Activated CD8-positive, alpha-beta T cell treated with anti-CD3 and anti-CD28 coated beads for 36 hours (primary cell): ENCODE measurements at places on chromosomes 7 and 10. TPM values are rescaled to one million over a fixed set of nuclear protein-coding genes. Genes with fewer than 3 reads are reported as not detected.

Gene FLNC
- 0.16 TPM for total RNA-seq

Gene HOGA1
- not detected for total RNA-seq

Gene EPHB4
- 4.8 TPM for total RNA-seq

Gene ASIC3
- 5.8 TPM for total RNA-seq

Gene JCAD
- not detected for total RNA-seq

Gene GRID1
- not detected for total RNA-seq

Gene NRG3
- total RNA-seq: not detected

Gene RNF32
- 0.43 TPM for total RNA-seq

Gene SLC13A1
- total RNA-seq: not detected

Gene CDHR3
- total RNA-seq: 0.74 TPM

Gene CALML5
- not detected for total RNA-seq

Gene SKIDA1
- total RNA-seq: 0.11 TPM

Gene FGL2
- total RNA-seq: 0.95 TPM

- no peaks in the 10 kb centered on the region for H3K36me3 ChIP-seq
- H3K4me1 ChIP-seq: no peaks in the 10 kb centered on the region
- peaks cover 2% of the 10 kb centered on the region for H3K27me3 ChIP-seq
- H3K27ac ChIP-seq: no peak overlapping the region
- no peak overlapping the region for H3K4me3 ChIP-seq
- no peak for DNase-seq
These were observed 12.4 kb downstream of the GFRA1 start for GRCh38 chr10:116260599-116260998.

GRCh38 chr7:47241112-47242065, 340.5 kb downstream of the TNS3 start:
- H3K4me3 ChIP-seq: no peak overlapping the region
- no peaks in the 10 kb centered on the region for H3K4me1 ChIP-seq
- no peak overlapping the region for H3K27ac ChIP-seq
- no peaks in the 10 kb centered on the region for H3K36me3 ChIP-seq
- peaks cover 4% of the 10 kb centered on the region for H3K27me3 ChIP-seq

DNA sequence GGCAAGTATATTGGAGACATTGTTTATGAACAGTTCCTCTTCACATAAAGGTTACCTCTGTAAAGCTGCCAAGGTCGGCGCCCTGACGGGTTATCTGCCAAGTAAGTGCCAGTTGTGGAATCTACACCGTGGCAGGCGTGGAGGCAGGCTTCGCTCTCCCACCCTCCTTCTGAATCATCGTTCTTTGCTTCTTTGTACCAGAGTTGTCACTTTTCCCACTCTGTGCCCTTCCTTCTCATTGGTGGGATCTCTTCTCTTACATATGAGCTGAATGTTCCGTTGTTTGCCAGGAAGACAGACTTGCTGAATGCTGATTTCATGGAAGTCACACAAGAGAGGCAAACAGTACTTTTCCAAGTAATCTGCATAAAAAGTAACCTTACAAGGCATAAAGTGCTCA, 40.6 kb upstream of the PTPRZ1 start:
- H3K36me3 ChIP-seq: no peaks in the 10 kb centered on the region
- no peak overlapping the region for H3K27ac ChIP-seq
- H3K4me3 ChIP-seq: no peak overlapping the region
- H3K4me1 ChIP-seq: no peaks in the 10 kb centered on the region
- H3K27me3 ChIP-seq: no peaks in the 10 kb centered on the region

DNA sequence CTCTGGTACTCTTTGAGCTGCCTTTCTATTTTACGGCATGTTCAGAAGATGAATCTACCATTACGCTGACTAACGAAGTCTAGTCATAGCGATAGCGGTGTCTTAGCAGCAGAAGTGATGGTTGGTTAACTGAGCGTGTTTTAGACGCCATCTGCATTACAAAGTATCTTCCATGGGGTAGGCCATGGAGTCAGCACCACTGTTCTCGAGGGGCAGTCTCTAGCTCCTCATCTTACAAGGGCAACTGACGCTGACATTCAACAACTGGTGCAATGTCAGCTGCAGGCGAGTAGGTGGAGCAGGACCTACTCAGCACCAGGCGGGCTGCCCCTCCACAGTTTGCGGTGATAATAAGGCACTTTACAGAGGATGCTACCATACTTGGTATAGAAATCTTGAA, 88.7 kb downstream of the ADARB2 start:
- DNase-seq: no peak
- no peak overlapping the region for H3K4me3 ChIP-seq
- H3K4me1 ChIP-seq: no peaks in the 10 kb centered on the region
- H3K27ac ChIP-seq: no peak overlapping the region
- no peaks in the 10 kb centered on the region for H3K36me3 ChIP-seq
- H3K27me3 ChIP-seq: peaks cover 6% of the 10 kb centered on the region

DNA sequence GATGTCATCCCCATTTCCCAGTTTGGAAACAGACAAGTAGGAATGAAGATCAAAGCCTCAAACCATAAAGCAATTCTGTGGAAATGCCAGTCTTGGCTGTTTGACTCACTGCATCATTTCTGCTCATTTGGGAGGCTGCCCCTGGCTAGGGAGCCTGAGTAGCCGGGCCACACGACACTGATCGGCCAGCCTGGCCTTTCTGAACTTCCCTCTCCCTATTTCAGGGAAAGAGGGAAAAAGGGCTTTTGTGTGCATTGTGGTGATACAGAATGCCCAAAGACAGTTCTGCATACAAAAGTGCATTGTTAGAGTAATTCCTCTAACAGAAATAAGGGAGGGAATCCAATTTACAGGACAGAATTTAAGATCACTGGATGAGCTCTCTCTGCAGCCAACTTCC, 41.7 kb upstream of the OPALIN start:
- H3K4me3 ChIP-seq: no peak overlapping the region
- H3K27me3 ChIP-seq: peaks cover 19% of the 10 kb centered on the region
- no peaks in the 10 kb centered on the region for H3K4me1 ChIP-seq
- no peak overlapping the region for H3K27ac ChIP-seq

- no peak for DNase-seq
- no peak overlapping the region for H3K4me3 ChIP-seq
- H3K27me3 ChIP-seq: peaks cover 2% of the 10 kb centered on the region
- no peaks in the 10 kb centered on the region for H3K4me1 ChIP-seq
These were observed 261.4 kb downstream of the COBL start for GRCh38 chr7:51055039-51055840.

DNA sequence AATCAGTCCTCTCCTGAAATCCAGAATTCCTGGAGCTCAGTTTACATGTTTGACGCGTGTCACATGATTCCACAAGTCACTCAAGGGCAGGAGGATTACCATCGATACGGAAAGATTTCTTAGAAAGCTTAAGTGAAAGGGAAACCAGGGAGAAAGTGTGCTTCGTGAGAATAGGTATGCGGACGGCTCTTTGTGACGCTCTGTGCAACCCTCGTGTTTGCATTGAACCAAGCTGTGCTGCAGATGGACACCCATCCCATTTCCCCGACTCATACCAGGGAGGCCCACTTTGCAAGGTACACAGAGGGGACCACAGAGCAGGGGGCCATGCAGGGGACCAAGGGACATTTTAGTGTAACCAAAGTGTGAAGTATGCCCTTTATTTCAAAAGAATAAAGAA, 43.2 kb downstream of the IKZF1 start:
- peak overlapping the region; percentile 95 for H3K27ac ChIP-seq
- no peaks in the 10 kb centered on the region for H3K27me3 ChIP-seq
- H3K36me3 ChIP-seq: peaks cover 86% of the 10 kb centered on the region
- H3K4me3 ChIP-seq: peak overlapping the region; percentile 55

DNA sequence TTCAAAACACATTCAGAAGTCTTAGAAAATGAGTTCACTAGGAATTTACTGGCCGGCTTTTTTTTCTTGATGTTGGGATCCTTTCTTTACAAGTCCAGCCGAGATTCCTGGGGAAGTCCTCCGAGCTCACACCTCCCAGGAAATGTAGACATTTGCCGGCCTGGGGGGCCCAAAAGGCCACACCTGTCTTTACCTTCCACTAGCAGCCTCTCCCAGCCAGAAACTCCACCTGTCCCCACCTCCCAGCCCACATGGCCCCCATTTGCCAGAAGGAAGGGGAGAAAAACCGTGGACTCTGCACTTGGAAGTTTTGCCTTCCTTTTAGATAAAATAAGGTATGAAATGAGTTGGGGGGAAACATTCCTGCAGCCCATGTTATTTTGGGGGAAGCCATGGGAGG, 27.6 kb upstream of the EMX2 start:
- no peak overlapping the region for H3K4me3 ChIP-seq
- no peaks in the 10 kb centered on the region for H3K36me3 ChIP-seq
- H3K4me1 ChIP-seq: no peaks in the 10 kb centered on the region
- peaks cover 19% of the 10 kb centered on the region for H3K27me3 ChIP-seq
- no peak for DNase-seq

- H3K36me3 ChIP-seq: no peaks in the 10 kb centered on the region
- no peak overlapping the region for H3K4me3 ChIP-seq
- H3K27ac ChIP-seq: no peak overlapping the region
- no peak for DNase-seq
- H3K27me3 ChIP-seq: no peaks in the 10 kb centered on the region
These were observed 213.7 kb downstream of the TWIST1 start for GRCh38 chr7:18903695-18904094.

- H3K36me3 ChIP-seq: no peaks in the 10 kb centered on the region
- H3K4me1 ChIP-seq: no peaks in the 10 kb centered on the region
- no peak overlapping the region for H3K27ac ChIP-seq
- DNase-seq: no peak
- H3K4me3 ChIP-seq: no peak overlapping the region
These were observed 103.7 kb downstream of the TCERG1L start for GRCh38 chr10:131207584-131208532.

- no peaks in the 10 kb centered on the region for H3K36me3 ChIP-seq
- H3K27ac ChIP-seq: no peak overlapping the region
- H3K4me1 ChIP-seq: peaks cover 6% of the 10 kb centered on the region
- no peak overlapping the region for H3K4me3 ChIP-seq
These were observed 32.4 kb upstream of the CCDC7 start for GRCh38 chr10:32413513-32413912.

DNA sequence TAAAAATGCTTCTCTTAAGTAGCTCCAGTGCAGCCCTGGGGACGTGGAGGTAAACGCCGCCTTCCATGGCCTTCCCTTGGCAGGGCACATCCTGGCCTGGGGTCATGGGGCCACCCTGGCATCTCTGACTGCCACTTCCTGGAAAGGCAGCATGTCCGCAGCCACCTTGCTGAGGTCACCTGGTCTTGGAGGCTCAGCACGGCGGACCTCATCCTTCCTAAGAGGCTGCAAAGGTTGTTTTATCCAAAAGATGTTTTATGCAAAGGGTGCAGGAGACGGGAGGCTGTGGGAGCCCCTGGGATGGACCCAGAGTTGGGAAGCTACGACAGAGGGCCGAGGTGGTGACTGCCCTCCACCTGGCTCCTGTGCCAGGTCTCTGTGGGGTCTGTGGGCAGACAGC, 106.0 kb downstream of the TCERG1L start:
- no peaks in the 10 kb centered on the region for H3K27me3 ChIP-seq
- H3K27ac ChIP-seq: no peak overlapping the region
- H3K4me3 ChIP-seq: no peak overlapping the region
- H3K4me1 ChIP-seq: no peaks in the 10 kb centered on the region

- H3K36me3 ChIP-seq: peaks cover 3% of the 10 kb centered on the region
- no peak overlapping the region for H3K27ac ChIP-seq
- H3K4me3 ChIP-seq: no peak overlapping the region
- no peaks in the 10 kb centered on the region for H3K27me3 ChIP-seq
- DNase-seq: no peak
These were observed 159.7 kb downstream of the RNF216 start for GRCh38 chr7:5621776-5622175.

DNA sequence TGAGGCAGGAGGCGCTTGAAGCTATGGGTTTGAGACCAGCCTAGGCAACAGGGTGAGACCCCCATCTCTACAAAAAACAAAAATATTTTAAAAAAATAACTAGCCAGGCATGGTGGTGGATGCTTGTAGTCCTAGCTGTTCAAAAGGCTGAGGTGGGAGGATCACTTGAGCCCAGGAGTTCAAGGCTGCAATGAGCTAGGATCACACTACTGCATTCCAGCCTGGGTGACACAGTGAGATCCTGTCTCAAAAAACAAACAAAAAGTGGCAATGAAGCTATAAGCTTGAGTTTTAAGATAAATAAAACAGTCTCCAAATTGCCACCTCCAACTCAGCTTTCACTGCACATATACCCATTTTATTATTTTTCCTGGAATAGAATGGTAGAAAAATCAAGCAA, 281.3 kb downstream of the IPMK start:
- H3K4me3 ChIP-seq: no peak overlapping the region
- H3K36me3 ChIP-seq: no peaks in the 10 kb centered on the region
- DNase-seq: no peak
- H3K4me1 ChIP-seq: no peaks in the 10 kb centered on the region
- H3K27ac ChIP-seq: no peak overlapping the region

GRCh38 chr7:38525857-38526256, 105.3 kb downstream of the AMPH start:
- no peaks in the 10 kb centered on the region for H3K36me3 ChIP-seq
- no peak for DNase-seq
- no peaks in the 10 kb centered on the region for H3K27me3 ChIP-seq

DNA sequence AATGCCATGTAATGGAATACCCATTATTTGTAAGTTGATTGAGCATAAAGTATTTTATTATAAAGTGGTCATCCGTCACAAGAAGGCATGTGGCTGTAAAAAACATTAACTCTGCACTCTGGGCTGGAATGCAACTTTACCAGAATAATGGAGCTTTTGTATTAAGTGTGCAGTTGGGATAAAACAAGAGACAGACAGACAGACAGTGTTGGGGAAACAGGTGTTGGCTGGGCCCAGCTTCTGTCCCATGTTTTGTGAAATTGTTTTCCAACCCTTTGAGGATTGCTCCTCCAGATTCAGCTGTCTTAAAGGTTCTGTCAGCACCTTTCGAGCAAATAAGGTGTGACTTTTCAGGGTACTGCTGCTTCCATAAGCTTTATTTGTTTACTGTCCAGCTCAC, 67.9 kb upstream of the NFKB2 start:
- H3K4me3 ChIP-seq: no peak overlapping the region
- DNase-seq: no peak
- no peak overlapping the region for H3K27ac ChIP-seq

DNA sequence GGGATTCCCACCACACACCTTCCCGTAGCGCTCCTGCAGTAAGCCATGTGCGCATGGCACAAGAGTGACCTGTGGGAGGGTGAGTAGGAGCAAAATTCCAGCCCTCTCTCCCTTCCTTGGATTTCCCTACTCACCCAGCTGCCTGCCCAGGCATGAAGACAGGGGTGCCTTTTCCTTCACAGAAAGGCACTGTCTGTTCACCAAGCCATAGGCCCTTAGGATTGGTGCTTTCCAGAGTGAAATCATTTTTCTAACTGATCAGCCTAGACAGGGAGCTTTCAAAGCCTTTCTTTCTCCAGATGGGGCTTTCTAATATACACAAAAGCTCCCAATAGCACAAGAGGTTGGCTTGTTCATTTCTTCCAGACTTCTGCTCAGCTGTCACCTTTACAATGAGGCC, 79.7 kb downstream of the CTTNBP2 start:
- peaks cover 5% of the 10 kb centered on the region for H3K27me3 ChIP-seq
- no peak overlapping the region for H3K27ac ChIP-seq
- H3K4me1 ChIP-seq: no peaks in the 10 kb centered on the region

GRCh38 chr7:74256491-74257408, 2.6 kb upstream of the RFC2 start:
- peak overlapping the region; percentile 5 for H3K27ac ChIP-seq
- no peaks in the 10 kb centered on the region for H3K27me3 ChIP-seq
- no peak for DNase-seq

GRCh38 chr10:121323443-121323842, 274.8 kb downstream of the FGFR2 start:
- DNase-seq: no peak
- H3K4me3 ChIP-seq: no peak overlapping the region
- H3K27me3 ChIP-seq: peaks cover 2% of the 10 kb centered on the region
- H3K4me1 ChIP-seq: no peaks in the 10 kb centered on the region
- no peak overlapping the region for H3K27ac ChIP-seq
